A549 (cell line): ENCODE measurements at places on chromosomes 2 and 18. TPM values are rescaled to one million over a fixed set of nuclear protein-coding genes. Genes with fewer than 3 reads are reported as not detected.

PDE11A gene
- polyA plus RNA-seq = 3.1 to 3.6 TPM (median 3.4 TPM) in 3 replicates

DNA sequence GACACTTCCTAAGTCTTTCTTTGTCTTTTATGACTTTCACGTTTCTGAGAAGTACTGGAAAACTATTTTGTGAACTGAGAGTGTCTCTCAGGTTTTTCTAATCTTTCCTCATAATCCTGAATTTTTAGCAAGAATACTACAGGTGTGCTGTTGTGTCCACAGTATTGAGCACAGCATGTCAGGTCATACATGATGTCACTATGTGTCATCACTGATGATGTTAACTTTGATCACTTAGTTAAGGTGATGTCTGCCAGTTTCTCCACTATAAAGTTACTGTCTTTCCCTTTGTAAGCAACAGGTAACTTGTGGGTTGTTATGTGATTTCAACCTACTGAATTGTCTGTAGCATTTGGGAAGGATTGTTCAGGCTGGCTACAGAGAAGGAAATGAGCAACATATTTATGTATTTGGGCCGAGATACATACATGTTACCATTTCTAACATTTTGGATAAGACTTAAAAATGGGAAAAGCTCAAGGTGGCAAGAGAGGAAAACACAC, 11.1 kb downstream of the MATN3 start:
- no peak for DNase-seq

DNA sequence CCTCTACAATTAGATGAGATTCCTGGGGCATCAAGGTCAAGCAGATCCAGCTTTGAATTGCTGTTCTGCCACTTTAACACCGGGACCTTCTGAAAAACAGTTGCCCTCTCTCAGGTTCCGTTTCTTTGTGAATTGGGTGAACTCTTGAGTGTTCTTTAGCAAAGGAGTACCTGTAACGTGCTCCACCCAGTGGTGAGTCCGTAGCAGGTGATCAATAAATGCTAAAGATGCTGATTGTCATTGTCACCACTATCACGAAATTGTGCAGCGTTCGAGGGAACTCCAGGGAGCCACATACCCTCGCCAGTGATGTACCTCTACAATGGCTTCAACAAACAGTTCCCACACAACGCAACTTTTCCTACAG, 81.9 kb downstream of the TCF7L1 start:
- DNase-seq = no peak

- no peak for DNase-seq
Observed at GRCh38 chr18:51531501-51531900, 334.0 kb upstream of the MEX3C start.

NEURL3 gene
- 0.44 to 0.60 TPM (median 0.51 TPM) in 3 replicates for polyA plus RNA-seq

CD207 gene
- polyA plus RNA-seq = 0.04 TPM in 1 of 3 replicates, not detected in the others
